ENCODE measurements at places on chromosomes 6 and 20. TPM values are rescaled to one million over a fixed set of nuclear protein-coding genes. Genes with fewer than 3 reads are reported as not detected.
A peak's percentile ranks its signal among the peaks of the same experiment; 100 is the strongest.

DNA sequence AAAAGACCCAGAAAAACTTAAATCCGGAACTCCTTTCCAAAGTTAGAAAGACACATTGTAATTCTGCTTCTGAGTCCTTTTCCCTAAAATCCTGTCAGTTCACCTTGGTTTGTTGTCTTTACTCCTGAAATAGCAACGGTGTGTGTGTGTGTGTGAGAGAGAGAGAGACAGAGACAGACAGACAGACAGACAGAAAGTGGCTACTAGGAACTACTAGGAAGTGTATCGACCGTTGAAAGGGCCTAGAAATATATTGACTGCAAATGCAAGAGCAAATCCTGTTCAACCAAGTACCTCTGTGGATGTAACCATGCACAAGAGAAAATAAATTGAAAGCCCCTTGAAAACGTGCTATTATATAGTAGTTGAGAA lies 100.0 kb upstream of the MLIP start:
- H3K36me3 ChIP-seq: no peaks in the 10 kb centered on the region
- peak overlapping the region; percentile 57 for H3K27ac ChIP-seq
- no peaks in the 10 kb centered on the region for H3K27me3 ChIP-seq
- H3K4me1 ChIP-seq: peaks cover 6% of the 10 kb centered on the region

- DNase-seq: no peak
- H3K36me3 ChIP-seq: no peaks in the 10 kb centered on the region
- H3K4me1 ChIP-seq: no peaks in the 10 kb centered on the region
- H3K27ac ChIP-seq: no peak overlapping the region
Measured at GRCh38 chr6:120675886-120676285, 658.4 kb downstream of the TBC1D32 start.

DNA sequence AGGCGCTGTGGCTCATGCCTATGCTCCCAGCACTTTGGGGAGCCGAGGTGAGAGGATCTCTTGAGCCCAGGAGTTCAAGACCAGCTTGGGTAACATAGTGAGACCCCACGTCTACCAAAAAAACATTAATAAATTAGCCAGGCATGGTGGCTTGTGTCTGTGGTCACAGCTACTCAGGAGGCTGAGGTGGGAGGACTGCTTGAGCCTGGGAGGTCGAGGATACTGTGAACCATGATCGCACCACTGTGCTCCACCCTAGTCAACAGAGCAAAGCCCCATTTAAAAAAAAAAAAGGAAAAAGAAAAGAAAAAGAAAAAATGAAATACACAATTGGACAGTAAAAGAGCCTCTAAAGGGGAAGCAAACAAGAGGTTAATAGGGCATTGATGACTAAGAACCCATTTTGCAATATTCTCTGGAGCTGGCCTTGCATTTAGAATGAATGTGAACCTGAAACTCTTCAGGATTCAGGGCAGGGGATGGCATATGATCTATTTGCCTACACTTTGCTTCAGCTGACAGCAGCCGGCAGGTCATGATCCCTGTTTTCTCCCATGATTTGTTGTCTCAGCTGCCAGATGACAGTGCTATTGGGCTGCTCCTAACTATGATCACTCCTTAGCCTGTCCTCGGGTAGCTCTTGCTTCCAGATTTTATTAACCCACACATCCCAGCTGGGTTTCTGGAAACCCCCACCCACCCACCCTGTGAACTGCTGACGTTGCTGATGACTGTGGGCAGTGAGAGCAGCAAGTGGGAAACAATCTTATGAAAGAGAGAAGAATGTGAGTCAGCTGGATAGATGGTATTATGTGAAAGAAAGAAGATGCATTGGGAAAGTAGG lies 83.8 kb upstream of the ELOVL5 start:
- H3K36me3 ChIP-seq: no peaks in the 10 kb centered on the region
- peaks cover 22% of the 10 kb centered on the region for H3K4me1 ChIP-seq
- peak overlapping the region; percentile 83 for H3K27ac ChIP-seq
- H3K27me3 ChIP-seq: no peaks in the 10 kb centered on the region
- no peak overlapping the region for H3K4me3 ChIP-seq

DNA sequence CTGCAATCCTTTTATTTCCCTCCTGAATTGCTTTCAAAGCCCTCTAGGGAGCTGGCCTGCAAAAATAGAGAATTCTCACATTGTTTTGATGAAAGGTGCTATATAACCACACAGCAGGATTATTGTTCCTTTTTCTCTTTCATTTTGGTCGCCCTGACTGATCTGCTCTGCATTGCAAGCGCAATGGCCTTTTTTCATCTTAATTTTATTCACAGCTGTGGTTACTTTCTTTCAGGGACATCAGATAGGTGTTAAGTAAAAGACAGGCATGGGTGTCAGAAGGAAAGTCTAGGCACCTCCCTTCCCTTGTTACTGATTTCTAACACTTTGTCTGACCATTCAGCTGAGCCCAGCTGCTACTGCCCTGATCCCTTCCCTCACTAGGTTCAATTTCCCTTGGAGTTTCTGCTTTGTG lies 850.5 kb upstream of the MAP3K7 start:
- H3K27me3 ChIP-seq: no peaks in the 10 kb centered on the region
- DNase-seq: no peak
- no peaks in the 10 kb centered on the region for H3K36me3 ChIP-seq
- H3K27ac ChIP-seq: no peak overlapping the region
- no peak overlapping the region for H3K4me3 ChIP-seq

- no peaks in the 10 kb centered on the region for H3K4me1 ChIP-seq
- H3K27me3 ChIP-seq: no peaks in the 10 kb centered on the region
- DNase-seq: peak; percentile 69
Measured at GRCh38 chr20:57647933-57648785, 27.9 kb upstream of the ZBP1 start.

DNA sequence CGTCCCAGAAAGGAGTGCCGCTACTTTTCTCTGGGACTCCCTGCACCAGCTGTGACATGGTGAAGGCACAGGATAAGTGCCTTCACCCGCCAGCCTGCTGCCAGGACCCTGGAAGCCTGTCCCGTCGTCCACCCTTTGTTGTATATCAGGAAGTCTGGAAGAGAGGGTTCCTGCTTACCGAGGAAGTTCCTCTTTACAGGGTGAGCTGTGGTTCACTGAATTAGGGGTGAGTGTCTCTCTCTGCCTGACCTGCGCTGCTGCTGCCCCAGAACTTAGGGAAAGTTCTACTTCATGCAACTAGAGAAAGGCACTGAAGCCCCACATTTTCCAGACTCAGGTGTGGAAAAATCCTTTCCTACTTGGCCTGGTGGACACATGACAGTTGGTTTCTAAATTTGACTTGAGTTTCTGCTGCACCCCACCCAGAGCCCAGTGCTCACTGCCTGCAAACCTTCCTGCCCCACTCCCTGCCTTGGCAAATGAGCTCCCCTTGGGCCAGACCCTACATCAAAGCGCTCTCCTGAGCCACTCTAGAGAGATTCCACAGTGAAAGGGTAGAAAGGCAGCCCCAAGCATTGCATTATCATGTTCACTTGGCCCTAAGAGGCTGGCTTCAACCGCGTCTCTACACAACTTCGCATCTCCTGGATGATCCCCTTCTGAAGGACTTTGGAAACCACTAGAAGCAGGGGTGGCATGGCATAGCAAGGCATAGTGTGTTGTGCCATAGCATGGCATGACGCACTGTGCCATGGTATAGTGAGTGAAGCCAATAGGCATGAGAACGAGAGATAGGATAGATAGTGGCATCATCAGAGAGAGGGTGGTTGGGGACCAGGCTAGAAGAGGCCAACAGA lies 215.8 kb upstream of the CDYL start:
- no peaks in the 10 kb centered on the region for H3K4me1 ChIP-seq
- no peak for DNase-seq
- H3K27ac ChIP-seq: no peak overlapping the region
- no peak overlapping the region for H3K4me3 ChIP-seq
- no peaks in the 10 kb centered on the region for H3K27me3 ChIP-seq
- no peaks in the 10 kb centered on the region for H3K36me3 ChIP-seq

DNA sequence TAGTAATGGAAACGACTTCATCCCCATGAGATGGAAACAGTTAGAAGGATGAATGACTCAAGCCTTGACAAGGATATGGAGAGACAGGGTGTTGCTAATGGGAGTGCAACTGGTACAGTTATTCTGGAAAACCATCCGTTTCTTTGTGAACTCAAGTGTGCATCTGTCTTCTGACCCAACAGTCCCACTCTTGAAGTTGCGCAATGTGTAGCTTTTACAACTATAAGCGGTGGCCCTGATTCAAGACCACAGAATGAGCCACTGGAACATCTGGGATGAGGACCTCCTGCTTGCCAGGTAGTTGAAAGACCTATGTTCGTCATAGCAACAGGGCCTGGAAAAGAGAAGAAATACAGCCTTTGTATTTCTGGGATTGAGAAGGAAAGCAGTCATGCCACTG lies 115.8 kb upstream of the GMDS start:
- no peaks in the 10 kb centered on the region for H3K4me1 ChIP-seq
- no peak overlapping the region for H3K27ac ChIP-seq
- no peak overlapping the region for H3K4me3 ChIP-seq
- no peak for DNase-seq
- no peaks in the 10 kb centered on the region for H3K27me3 ChIP-seq
- no peaks in the 10 kb centered on the region for H3K36me3 ChIP-seq

DNA sequence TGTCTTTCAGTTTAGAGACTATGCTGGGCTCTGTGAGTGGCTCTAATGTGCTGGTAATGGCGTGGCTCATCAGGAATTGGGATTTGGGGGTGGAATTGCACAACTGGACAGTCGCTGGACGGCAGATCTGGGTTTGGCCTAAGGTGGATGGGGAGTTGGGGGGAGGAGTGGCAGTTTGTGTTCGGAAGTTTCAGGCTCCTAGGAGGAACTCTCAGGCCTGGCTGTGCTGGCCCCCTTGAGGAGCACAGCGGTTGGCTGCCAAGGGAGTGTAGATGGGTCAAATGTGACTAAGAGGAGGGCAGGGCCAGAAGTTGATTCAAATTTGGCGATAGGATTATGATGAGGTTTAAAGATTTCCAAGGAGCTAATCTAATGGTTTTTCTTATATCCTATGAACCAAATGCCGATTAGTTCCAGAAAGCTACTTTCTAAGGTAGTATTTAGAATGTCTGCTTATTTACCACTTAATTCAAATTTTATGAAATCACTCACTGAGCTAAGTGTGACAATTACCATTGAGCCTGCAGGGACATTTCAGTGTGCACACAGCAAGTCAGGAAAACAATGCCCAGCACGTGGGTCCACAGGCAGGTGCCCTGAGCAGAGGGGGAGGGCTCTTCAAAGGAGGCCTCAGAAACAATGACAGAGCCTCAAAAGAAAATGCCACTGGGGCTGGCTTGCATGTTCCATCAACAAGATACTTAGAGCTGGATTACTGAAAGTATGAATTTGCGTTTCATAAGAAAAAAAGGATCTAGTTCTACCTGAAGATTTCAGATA lies 111.0 kb downstream of the GJA10 start:
- H3K27me3 ChIP-seq: no peaks in the 10 kb centered on the region
- DNase-seq: peak; percentile 80
- H3K36me3 ChIP-seq: no peaks in the 10 kb centered on the region
- no peak overlapping the region for H3K4me3 ChIP-seq
- H3K4me1 ChIP-seq: peaks cover 36% of the 10 kb centered on the region

- DNase-seq: peak; percentile 80
- H3K27me3 ChIP-seq: no peaks in the 10 kb centered on the region
- H3K36me3 ChIP-seq: peaks cover 12% of the 10 kb centered on the region
Measured at GRCh38 chr6:7124636-7125035, 16.9 kb downstream of the RREB1 start.

DNA sequence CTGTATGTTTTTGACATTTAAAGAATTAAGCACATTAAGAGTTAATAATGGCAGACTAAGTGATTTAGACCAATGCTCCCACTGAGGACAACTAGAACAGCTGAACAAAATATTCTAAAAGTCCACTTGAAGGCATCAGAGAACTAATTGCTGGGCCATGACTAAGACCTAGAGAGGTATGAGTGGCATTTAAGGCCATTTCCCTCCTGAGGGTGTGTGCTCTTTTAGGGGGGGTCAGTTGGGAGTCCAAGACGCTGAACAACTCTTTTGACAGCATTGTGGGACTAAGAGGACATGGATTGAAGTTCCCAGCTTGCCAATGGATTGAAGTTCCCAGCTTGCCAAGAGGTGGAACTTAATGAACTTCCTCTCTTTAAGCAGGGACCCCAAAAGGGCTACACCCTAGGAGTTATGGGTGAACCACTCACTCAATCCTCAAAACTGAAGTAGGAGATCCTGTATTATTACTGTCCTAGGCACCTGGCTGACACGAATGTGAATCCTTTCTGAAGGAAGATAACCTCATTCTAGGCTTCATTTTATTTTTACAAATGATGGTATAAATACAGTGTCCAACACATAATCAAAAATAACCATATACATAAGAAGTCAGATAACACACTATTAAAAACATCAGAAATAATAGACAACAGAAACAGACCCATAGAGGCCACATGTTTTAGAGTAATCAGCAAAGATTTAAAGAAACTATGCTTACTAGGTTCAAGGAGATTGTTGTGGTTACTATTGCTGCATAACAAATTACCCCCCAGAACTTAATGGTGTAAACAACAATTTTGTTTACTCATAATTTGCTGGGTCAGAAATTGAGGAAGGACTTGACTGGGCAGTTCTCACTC lies 175.1 kb downstream of the VEGFA start:
- H3K36me3 ChIP-seq: no peaks in the 10 kb centered on the region
- H3K4me3 ChIP-seq: no peak overlapping the region
- no peak for DNase-seq
- no peaks in the 10 kb centered on the region for H3K4me1 ChIP-seq
- H3K27me3 ChIP-seq: no peaks in the 10 kb centered on the region

DNA sequence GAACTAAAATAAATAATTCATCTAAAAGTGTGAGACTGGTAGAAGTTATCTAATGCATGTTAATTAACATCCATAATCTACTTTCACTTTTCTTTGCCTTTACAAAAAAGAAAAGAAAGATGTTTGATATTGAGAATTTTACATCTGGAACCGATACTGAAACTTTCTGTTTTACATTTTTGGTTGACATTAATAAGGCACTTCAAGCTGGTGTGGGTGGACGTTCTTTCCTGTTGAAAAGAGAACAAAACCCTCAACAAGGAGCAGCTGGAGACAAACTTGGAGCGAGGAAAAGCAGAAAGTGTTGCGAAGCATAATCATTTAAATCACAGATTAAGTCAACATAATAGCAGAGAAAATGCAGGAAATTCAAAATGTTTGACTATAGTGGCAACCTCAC lies 575.2 kb upstream of the ADGRB3 start:
- H3K36me3 ChIP-seq: no peaks in the 10 kb centered on the region
- H3K4me1 ChIP-seq: no peaks in the 10 kb centered on the region

DNA sequence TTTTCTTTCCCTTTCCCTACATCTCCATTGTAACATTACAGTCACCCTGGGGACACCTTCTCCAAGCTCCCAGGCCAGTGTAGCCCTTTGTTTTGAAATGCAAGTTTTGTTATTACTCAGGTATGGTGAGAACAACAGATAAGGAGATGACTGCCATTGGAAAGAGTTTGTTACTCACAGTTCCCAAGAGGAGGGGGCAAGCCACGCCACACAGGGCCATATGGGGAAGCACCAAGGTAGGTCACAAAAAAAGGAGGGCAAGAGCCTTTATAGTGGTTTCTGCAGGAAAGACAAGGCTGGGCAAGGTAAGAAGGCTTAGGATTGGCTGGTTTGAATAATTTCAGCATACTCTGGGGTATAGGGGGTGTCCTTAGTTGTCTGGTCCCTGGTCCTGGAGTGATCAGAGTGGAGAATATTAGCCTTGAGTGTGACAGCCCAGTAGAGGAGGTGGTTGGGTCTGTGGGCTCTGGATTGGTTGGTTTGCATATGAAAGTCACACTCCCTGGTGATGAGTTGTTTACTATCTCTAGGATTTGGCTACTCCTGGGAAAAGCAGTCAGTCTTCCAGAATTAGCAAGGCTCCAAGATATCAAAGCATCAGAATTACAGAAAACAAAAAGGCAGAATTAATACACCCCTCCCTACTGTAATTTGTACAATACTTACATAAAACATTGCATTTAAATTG lies 33.1 kb upstream of the SMLR1 start:
- H3K27ac ChIP-seq: no peak overlapping the region
- no peaks in the 10 kb centered on the region for H3K27me3 ChIP-seq
- H3K36me3 ChIP-seq: no peaks in the 10 kb centered on the region

Gene CD24
- total RNA-seq: 3.3 TPM

Gene KIAA1755
- 2.7 TPM for total RNA-seq

Gene PTP4A1
- total RNA-seq: 46.0 TPM

Gene CTAGE9
- total RNA-seq: not detected

Gene LGSN
- not detected for total RNA-seq

Gene KCNQ5
- total RNA-seq: 8.5 TPM
